Renal pelvis (tissue), 12 donors: ENCODE measurements at places on chromosomes 1 and 21. TPM values are rescaled to one million over a fixed set of nuclear protein-coding genes. Genes with fewer than 3 reads are reported as not detected.

ILDR2 gene
- polyA plus RNA-seq = 14.1 TPM

DIO1 gene
- 7.1 TPM for polyA plus RNA-seq

MACF1 gene
- polyA plus RNA-seq = 318 TPM

ANKRD34A gene
- polyA plus RNA-seq = 0.77 TPM

ZNF683 gene
- 0.14 TPM for polyA plus RNA-seq

A3GALT2 gene
- polyA plus RNA-seq = 0.51 TPM

PIGM gene
- polyA plus RNA-seq = 14.0 TPM

GBP1 gene
- polyA plus RNA-seq = 8.6 TPM

ITLN2 gene
- polyA plus RNA-seq = not detected

SEC16B gene
- 4.0 TPM for polyA plus RNA-seq

LCE1D gene
- polyA plus RNA-seq = not detected

FMOD gene
- polyA plus RNA-seq = 48.2 TPM

UBL4B gene
- polyA plus RNA-seq = not detected

RALGPS2 gene
- 31.9 TPM for polyA plus RNA-seq

MMP23B gene
- 34.1 TPM for polyA plus RNA-seq

PLD5 gene
- polyA plus RNA-seq = 0.56 TPM

ERG gene
- 20.7 TPM for polyA plus RNA-seq

B3GALT2 gene
- 12.8 TPM for polyA plus RNA-seq

ELAPOR1 gene
- 1.4 TPM for polyA plus RNA-seq

TGFB2 gene
- 14.2 TPM for polyA plus RNA-seq

WNT9A gene
- polyA plus RNA-seq = 1.7 TPM

S100A2 gene
- polyA plus RNA-seq = 5.8 TPM

HHAT gene
- polyA plus RNA-seq = 12.7 TPM

OR13G1 gene
- polyA plus RNA-seq = 0.06 TPM

CDC7 gene
- polyA plus RNA-seq = 29.2 TPM

LCE3D gene
- polyA plus RNA-seq = not detected

NCF2 gene
- 3.1 TPM for polyA plus RNA-seq

PIGV gene
- polyA plus RNA-seq = 18.5 TPM

FCRLA gene
- not detected for polyA plus RNA-seq

OR2AK2 gene
- not detected for polyA plus RNA-seq

MEX3A gene
- 53.5 TPM for polyA plus RNA-seq

VCAM1 gene
- polyA plus RNA-seq = 29.5 TPM

CR1L gene
- 2.0 TPM for polyA plus RNA-seq

LIN28A gene
- polyA plus RNA-seq = 0.04 TPM

OR2T11 gene
- not detected for polyA plus RNA-seq

KRTAP13-2 gene
- not detected for polyA plus RNA-seq

CELA2A gene
- 0.14 TPM for polyA plus RNA-seq

COL8A2 gene
- polyA plus RNA-seq = 1.6 TPM

S100A9 gene
- 20.4 TPM for polyA plus RNA-seq

SPRR2G gene
- not detected for polyA plus RNA-seq

ACTL8 gene
- polyA plus RNA-seq = not detected

FOXO6 gene
- polyA plus RNA-seq = 2.4 TPM

ARHGAP30 gene
- polyA plus RNA-seq = 2.8 TPM

EVA1C gene
- 4.2 TPM for polyA plus RNA-seq

RCSD1 gene
- 14.1 TPM for polyA plus RNA-seq

FCMR gene
- 1.6 TPM for polyA plus RNA-seq

LYPD8 gene
- polyA plus RNA-seq = not detected

OR14K1 gene
- not detected for polyA plus RNA-seq

MIXL1 gene
- polyA plus RNA-seq = 0.45 TPM

SH2D1B gene
- 0.27 TPM for polyA plus RNA-seq

PNRC2 gene
- polyA plus RNA-seq = 233 TPM

MTARC2 gene
- 65.1 TPM for polyA plus RNA-seq

GPR37L1 gene
- polyA plus RNA-seq = 0.13 TPM

RGS4 gene
- polyA plus RNA-seq = 11.4 TPM

NIBAN1 gene
- polyA plus RNA-seq = 2.5 TPM

NR1I3 gene
- polyA plus RNA-seq = 4.6 TPM

HLX gene
- 7.9 TPM for polyA plus RNA-seq

AMY1B gene
- 0.16 TPM for polyA plus RNA-seq
